Mesangial cell (primary cell): ENCODE measurements at places on chromosomes 7 and 10. TPM values are rescaled to one million over a fixed set of nuclear protein-coding genes. Genes with fewer than 3 reads are reported as not detected.

Gene SSC4D
- total RNA-seq: 3.1 and 21.9 TPM in 2 replicates

Gene SLC26A5
- total RNA-seq: not detected in 2 replicates

Gene SND1
- total RNA-seq: 148 and 159 TPM in 2 replicates

Gene NPTX2
- total RNA-seq: 0.13 and 0.49 TPM in 2 replicates

Gene GPR15LG
- 1.1 TPM in 1 of 2 replicates, not detected in the other for total RNA-seq

Gene CNPY1
- not detected in 2 replicates for total RNA-seq

Gene GIMAP4
- total RNA-seq: not detected in 2 replicates

Gene GPR37
- total RNA-seq: 3.7 and 16.0 TPM in 2 replicates

Gene SFRP4
- total RNA-seq: 0.33 and 27.4 TPM in 2 replicates

Gene SPOCK2
- 17.8 and 103 TPM in 2 replicates for total RNA-seq

Gene CH25H
- total RNA-seq: 0.25 TPM in 1 of 2 replicates, not detected in the other

Gene TBXAS1
- 15.2 and 25.4 TPM in 2 replicates for total RNA-seq

Gene CD36
- total RNA-seq: 0.13 TPM in 1 of 2 replicates, not detected in the other

Gene LEP
- not detected in 2 replicates for total RNA-seq

Gene TRPV5
- not detected in 2 replicates for total RNA-seq
